ENCODE measurements at places on chromosomes 7 and 10.
A peak's percentile ranks its signal among the peaks of the same experiment; 100 is the strongest.

DNA sequence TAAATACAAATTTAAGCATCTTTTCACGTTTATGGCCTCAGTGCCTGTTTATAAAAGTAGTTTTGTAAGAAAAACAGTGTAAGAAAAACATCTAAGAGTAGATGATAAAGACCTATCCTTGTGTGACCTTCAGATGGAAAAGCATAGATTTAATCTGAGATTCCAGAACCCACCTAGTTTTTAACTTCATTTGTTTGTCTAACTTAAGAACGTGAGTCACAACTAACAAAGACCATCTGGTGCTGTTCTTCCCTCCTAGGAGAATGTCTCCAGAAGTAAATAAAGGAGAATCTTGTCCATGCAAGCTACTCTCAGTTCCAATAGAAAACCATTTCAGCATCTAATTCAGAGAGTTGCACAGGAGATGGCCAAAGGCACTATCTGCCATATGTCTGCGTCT lies 265.4 kb upstream of the C7orf33 start:
- no peak for DNase-seq

DNA sequence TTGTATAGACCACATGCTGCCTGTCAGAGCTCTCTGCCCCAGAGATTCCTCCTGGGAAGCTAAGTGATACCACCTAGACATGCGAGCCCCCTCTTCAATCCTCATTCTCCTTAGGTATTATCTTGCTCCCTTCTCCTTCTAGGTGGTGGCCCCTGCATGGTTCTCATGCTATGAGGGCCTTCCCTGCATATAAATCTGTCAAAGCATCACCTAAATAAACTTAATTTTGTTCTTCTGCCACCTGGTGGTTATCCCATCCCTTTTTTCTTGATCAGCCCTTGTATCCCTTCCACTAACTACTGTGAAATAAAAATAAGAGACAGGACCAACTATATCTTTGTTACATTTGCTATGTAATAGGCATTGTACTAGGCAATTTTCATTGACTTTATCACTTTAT lies 242.1 kb downstream of the CDC14C start:
- no peak for DNase-seq

GRCh38 chr10:69829775-69830174 lies 28.1 kb downstream of the COL13A1 start:
- no peak for DNase-seq

GRCh38 chr7:44460325-44460724 lies 30.1 kb downstream of the NUDCD3 start:
- DNase-seq: no peak

DNA sequence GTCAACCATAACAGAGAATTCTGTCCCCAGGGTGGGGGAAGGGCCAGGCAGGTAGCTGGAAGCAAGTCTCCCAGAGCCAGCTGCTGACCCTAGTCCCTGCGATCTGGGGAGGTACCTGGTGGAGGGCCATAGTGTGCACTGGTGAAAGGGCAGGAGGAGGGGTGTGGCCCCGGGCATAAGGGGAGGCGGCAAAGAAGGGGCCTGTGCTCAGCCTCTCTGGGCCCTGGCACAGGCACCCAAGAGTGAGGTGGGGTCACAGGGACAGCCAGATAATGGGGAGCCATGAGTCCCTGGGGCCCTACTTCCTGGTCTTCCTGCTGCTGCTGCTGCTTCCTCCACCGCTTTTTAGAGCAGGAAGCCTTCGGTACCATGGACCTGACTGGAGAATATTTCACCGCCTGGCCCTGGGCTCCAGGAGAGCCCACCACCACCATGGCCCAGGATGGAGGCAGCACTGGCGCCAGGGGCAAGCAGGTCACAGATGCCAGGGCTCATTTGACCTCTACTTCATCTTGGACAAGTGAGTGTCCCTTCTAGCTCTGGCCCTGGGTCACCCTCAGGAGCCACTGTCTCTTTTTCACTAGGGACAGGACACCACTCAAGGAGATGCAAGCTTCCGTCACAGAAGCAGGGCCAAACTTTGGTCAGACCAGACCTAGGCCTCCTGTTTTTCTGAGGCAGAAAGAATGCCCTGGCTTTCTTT lies at the start of gene ANTXRL:
Gene ANTXRL, plus strand, starts transcription at position 7 of the 703 bp plus-strand sequence. Its CDS starts 266 bp downstream, at position 273.
- no peak for DNase-seq

DNA sequence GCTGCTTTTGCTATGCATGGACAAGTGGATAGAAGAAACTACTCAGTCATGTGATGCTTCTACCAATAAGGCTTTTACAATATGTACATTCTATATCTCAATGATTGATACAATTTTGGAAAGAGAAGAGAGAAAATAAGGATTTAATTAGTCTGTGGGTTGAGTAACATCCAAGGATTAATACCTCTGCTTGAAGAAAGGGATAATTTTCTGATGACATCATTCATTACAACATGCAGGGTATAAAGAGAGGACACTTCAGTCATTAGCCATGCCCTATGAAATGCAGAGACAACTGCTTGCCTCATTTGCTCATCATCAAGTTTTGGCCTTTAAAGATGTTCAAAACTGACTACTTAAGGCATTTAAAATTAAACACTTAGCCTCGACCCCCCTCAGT lies 237.3 kb downstream of the AHR start:
- DNase-seq: no peak

GRCh38 chr7:17194656-17195055 lies 103.8 kb upstream of the AHR start:
- DNase-seq: no peak

GRCh38 chr7:55271661-55272060 lies 93.5 kb upstream of the LANCL2 start:
- no peak for DNase-seq

DNA sequence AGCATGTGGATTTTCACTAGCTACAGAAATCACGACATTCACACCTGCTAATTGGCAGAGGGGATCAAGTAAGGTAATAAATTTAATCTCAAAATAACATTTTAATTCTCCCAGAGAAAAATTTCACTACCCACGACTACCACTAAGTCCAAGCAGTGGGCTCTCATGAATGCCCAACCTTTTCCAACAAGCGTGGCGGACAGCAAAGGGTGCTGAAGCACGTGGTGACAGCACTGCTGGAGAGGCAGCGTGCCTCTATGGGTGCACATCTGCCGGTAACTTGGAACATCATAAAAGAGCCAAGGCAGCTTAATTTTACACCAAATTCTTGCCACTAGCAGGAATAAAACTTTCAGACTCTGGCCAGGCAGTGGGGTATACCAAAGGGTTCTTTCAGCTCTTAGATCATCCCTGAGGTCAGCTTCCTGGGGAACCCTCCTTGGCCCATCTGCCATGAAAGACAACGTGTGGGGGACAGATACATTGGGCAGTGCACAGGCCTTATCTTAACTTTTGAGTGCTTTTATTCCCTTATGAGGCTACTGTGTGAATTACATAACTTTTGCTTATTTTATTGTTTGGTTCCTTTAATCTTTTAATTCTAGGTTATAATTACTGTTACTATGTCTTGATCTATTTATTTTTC lies 206.7 kb upstream of the KCTD7 start:
- DNase-seq: no peak

DNA sequence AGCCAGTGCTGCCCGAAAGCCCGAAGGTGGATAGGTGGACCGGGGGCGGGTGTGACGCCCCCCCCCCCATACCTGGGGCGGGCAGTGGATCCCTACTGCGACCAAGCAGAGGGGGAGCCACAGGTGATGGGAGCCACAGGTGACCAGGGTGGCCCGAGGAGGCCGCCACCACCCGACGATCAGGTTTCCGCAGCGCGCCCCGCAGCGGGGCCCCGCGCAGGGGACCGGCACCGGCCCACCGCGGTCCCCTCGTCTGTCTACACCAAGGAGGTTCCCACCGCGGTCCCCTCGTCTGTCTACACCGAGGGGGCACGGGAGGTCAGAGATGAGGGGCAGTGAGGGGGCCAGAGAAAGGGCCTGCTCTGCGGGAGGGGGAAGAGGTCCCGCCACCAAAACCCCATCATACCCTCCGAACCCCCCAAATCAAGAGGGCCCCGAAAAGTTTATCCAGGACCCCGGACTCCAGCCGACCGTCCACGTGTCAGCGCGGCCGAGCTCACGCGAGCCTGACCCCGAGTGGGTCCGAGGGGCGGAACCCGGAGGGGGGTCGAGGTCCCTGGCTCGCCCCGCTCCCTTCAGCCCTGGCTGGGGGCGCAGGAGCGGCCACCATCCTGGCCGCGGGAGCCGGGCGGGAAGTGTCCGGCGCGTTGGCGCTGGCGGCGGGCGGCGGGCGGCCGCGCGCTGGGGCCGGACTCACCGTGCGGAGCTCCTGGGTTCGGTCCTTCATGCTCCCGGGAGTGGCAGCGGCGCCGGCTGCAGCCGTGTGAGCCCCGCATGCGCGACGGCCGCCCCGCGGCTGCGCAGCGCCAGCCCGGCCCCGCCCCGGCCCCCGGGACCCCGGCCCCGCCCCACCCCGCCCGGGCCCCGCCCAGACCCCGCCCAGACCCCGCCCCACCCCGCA lies at the start of gene STX1A:
Gene STX1A, minus strand, starts transcription at position 765 of the 901 bp plus-strand sequence. Its CDS starts 38 bp downstream, at position 727.
- DNase-seq: peak; percentile 94

- peak; percentile 39 for DNase-seq
These were observed 57.3 kb downstream of the MAPK8 start for GRCh38 chr10:48363617-48364355.

DNA sequence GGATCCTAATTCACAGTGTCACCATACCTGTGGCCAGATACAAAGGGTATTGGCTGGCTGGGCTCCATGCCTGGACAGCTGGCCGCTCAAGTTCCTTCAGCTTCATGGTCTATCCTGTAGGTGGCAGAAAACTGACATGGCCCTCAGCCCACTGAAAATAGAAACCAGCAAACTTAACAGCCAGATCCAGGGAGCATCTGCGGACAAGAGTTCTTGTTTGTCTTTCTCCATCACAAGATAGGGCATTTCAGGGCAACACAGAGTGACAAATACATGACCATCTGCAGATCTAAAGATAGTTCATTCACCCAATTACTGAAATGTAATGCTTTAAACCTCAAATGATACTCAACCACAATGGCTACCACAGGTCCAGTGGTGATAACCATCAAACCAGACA lies 2.8 kb downstream of the SEC31B start:
- DNase-seq: peak; percentile 38

DNA sequence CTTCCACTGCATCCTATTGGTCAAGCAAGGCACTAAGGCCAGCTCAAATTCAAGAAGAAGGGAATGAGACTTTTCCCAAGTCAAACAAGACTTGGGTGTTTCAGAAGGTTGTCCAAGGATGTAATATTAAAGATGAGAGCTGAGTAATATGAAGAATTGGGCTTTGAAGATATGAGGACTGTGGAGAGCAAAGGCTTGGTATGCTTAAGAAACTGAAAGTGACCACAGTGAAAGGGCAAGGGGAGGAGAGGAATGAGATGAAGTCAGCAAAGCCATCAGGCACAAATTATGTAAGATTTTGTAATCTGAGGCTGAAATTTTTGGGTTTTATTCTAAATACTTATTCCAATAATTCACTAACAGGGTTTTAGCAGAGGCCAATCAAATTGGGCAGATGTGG lies 38.6 kb upstream of the NPY start:
- no peak for DNase-seq

- no peak for DNase-seq
These were observed 57.8 kb downstream of the TRIL start for GRCh38 chr7:28900311-28900710.

DNA sequence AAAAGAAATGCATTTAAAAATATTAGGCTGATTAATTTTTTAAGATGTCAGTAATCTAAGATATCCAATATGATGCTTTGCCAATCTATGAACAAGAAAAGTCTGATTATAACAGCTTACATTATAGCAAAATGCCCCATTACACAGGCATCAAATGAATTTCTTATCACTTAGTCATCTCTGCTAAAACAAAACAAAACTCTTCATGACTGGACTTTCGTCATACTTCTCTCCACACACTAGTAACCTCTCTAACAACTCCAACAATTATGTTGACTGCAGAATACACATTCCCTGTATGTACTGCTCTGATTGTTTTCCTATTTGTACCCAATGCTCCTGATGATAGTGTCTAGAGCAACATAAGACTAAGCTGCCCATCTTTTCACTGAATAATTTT lies 3.8 kb upstream of the MKI67 start:
- no peak for DNase-seq
